Neural crest cell (in vitro differentiated cells): ENCODE measurements at places on chromosomes 1 and 21. TPM values are rescaled to one million over a fixed set of nuclear protein-coding genes. Genes with fewer than 3 reads are reported as not detected.

ZNF648 gene
- total RNA-seq, result 0.61 and 0.77 TPM in 2 replicates

PGLYRP3 gene
- not detected in 2 replicates for total RNA-seq

PKP1 gene
- total RNA-seq, result not detected in 2 replicates

ATP6V1G3 gene
- not detected in 2 replicates for total RNA-seq

DNA sequence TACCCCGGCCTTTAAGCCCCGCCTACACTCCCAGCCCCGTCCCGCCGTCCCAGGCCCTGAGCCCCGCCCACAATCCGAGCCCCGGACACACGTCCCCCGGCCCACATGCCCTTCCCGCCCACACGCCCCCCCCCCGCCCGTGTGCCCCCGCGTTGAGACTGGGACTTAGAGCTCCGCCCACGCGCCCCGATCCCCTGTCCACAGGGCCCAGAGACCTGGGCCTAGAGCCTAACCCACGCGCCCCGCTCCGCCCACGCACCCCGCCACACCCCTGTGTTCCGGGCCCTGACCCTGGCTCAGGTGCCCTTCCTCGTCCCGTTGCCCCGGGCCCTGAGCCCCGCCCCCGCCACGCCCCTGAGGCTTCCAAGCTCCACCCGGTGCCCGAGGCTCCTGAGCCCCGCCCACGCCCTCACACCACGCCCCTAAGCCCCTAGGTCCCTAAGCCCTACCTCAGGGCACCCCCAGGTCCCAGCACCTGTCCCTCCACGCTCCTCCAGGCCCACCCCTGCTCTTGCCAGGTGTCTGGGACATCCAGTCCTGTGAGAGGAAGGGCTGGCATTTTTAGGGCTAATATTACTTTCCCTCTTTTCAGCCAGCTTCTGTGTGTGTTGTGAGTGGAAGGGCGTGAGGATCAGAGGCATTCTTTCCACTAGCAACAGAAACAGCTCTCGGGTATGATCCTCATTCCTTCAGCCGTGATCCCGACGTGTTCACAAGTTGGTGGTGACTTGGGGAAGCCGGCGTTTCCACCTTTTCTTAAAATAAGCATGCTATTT, 552 bp upstream of the GPR157 start:
- peak; percentile 50 for DNase-seq

DNA sequence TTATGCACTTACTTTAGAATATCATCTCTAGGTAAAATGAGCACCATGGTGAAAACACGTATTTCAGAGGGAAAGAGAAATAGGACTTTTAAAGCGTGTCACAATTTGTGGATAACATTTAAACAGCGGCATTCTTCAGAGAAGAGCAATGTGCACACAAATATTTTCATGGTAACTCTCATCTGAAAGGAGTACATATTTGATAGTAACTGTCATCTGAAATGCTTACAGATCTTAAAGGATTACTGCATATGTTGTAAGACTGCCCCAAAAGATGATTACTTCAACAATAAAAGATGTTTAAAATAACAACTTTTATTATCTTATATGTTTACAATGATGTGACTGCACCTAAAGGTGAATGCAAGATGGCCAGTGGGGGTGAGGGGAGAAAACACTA, 408.8 kb downstream of the PLA2G4A start:
- no peak for DNase-seq

GRCh38 chr1:101122452-101123166, 97.0 kb upstream of the DPH5 start:
- no peak for DNase-seq

DNA sequence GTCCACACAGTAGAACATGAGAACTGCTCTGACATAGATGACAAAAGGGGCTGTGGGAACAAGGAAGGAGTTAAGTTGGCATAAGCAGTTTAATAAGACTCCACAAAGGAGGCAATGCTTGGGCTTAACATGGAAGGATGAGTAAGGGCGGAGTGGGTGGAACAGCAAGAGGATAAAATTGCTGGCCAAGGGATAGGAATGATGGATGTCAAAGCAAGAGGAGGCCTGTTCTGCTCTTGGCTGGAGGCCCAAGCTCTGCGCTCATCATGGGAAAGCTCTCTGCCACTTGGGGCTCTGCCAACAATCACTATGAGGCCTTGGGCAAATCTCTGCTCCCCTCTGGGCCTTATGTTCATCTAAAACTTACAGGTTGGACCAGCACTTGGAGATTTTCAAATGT, 98.3 kb upstream of the CAMK1G start:
- DNase-seq, result no peak

DNA sequence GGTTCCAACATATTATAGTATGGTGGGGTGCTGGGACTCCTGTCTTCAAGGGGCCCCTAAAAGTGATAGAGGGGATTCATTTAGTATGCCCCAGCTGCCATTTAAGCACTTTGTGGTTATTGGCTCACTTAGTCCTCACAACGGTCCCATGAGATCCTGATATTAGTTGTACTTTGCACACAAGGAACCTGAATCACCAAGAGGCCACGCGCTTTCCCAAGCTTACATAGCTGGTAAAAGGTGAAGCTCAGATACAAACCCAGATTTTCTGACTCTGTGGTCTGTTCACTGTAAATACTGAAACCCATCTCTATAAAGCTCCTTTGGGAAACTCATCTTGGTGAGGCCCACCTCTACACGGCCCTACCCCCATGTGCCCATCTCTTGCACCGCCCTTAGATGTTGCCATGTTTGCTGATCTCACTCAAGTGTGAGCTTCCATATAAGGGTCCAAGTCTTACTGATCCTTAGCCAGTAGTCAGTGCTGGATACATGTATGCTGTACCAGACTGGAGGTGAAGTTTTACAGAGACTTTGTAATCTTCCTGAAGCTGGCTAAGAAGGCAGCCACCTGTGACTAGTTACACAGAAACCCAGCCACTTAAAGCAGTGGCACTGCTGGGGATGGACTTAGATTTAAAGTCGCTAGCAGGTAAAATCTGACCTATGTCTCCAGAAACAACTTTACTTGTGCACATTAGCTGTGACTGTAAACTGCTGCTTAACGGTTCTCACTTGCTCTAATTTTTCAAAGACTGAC, 124.4 kb upstream of the HOOK1 start:
- no peak for DNase-seq

- DNase-seq, result no peak
Observed at GRCh38 chr1:36766481-36766880, 267.8 kb downstream of the GRIK3 start.

GRCh38 chr1:167137332-167137781, 43.5 kb downstream of the STYXL2 start:
- peak; percentile 9 for DNase-seq

GRCh38 chr1:207051191-207051943, at the start of gene YOD1:
Gene YOD1, minus strand, starts transcription at chr1:207051208. Its CDS starts 178 bp downstream, at chr1:207051030.
- no peak for DNase-seq

DNA sequence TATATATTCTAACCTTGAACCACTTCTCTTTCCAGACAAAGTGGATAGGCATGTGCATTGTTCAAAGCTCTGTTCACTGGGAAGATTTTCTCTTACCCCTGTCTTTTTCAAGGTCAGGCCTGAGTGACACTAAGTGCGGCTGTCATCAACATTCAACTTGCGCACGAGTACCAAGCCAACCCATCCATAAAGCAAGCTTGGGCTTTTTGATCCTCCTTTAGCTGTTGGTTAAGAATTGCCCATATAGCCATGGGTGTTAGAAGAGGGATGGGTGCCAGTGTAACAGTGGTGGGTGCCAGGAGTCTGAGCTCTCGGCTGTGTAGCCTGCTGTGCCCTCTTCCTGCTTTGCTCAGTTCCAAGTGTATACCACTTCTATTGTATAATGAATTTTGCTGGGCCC, 136.1 kb downstream of the GLUL start:
- no peak for DNase-seq

- DNase-seq, result no peak
Observed at GRCh38 chr1:19089524-19089923, 120.5 kb downstream of the UBR4 start.

DNA sequence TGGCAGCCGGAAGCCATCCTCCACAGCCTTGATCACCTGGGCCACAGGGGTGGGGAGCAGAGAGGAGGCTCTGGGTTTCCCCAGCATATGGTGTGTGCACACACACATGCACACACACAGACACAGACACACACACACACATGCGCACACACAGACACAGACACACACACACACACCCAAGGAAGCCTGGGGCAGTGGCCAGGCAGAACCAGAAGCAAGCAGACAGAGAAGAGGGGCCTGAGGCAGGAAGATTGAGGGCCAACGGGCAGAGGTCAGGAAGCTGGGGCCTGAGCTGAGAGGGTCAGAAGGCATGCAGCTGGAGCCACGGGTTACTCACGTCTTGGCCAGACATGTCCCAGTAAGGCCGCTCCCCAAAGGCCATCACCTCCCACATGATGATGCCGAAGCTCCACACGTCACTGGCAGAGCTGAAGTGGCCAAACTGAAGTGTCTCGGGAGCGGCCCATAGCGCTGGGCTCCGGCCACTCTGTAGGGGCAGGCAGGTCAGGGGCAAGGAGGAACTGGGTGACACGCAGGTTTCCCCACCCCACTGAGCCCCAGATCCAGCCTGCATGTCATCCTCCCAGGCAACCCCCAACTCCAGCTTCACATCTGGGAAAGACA, 27.4 kb downstream of the CDCA8 start:
- no peak for DNase-seq

DNA sequence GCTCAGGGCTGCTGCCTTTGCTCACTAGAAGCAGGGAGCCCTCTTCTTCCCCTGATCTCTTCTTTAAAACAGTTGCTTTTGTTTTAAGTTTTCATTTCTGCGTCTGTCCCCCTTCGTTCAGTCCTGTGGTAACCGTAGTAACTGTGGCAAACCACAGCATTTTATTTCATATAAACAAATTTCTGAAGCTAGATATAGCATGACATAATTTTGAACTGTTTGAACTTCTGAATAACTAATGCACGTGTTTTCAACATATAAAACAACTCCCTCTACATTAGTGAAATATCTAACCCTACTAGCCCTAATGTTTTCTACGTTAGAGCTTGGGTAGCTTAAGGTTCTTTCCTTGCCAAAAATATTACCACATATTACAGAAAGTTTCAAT, 104.6 kb downstream of the DISP1 start:
- DNase-seq, result no peak

DNA sequence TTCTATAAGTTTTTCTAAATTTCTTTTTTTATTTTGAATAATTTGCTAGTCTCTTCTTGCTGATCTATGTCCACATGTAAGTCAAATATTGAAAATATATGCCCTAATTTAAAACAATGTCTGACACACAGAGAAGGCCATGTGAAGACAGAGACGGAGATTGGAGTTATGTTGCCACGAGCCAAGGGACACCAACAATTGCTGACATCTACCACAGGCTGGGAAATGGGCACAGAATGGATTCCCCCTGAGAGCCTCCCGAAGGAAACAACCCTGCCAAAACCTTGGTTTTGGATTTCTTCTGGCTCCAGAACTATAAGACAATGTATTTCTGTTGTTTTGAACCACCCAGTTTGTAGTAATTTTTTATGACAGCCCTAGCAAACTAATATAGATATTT, 485.0 kb upstream of the ZRANB2 start:
- DNase-seq, result no peak

DNA sequence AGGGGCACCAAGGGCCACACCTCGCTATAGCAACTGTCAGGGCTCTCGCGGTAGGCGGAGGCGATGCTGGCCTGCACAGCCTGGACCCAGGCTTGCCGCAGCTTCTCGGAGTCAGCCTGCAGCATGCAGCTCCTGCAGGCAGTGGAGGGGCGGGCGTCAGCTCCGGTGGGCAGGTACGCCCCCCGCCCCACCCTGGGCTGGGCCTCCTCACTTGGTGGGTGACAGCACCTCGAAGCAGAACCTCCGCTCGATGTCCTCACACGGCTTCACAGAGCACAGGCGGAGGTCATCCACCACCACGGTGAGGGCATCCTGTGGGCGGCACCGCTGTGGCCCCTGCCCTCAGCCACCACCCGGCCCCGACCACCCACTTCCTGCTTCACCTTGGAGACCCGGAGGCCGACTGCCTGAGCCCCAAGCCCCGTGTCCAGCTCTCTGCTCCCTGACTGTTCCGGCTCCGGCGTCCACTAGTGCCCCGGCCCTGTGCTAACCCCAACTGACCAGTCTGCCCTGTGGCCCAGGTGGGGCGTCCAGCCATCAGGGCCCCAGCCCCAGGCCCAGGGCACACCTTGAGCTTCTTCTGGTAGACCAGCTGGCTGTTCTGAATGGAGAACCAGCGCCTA, 9.8 kb downstream of the ACAP3 start:
- DNase-seq, result no peak

DNA sequence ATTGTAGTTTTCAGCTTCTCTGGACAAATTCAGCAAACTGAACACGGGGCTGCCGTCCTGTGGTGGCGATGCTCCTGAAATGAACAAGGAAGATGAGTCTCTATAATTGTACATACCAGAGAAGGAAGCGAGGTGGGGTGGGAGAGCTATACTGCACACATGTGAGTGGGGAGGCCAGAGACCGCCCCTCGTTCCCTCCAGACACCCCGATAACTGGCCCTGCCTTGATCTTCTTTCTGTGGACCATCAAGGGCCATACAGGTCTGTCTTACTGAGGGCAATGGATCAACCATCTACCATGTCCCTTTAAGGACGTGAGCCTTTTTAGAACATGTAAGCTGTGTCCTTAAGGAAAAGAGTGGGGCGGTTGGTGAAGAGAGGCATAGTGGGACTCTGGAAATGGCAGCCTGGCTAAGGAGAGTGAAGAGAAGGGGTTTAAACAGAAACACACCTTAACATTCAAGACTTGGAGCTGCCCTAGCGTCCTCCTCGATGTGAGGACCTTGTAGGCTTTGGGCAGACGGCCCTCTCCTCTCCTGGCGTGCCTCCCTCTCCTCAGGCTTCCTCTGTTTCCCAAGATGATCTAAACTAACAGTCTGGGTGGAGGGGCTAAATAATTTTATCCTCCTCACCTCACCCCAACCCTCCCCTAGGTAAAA, 5.8 kb downstream of the PLEKHO1 start:
- no peak for DNase-seq

DNA sequence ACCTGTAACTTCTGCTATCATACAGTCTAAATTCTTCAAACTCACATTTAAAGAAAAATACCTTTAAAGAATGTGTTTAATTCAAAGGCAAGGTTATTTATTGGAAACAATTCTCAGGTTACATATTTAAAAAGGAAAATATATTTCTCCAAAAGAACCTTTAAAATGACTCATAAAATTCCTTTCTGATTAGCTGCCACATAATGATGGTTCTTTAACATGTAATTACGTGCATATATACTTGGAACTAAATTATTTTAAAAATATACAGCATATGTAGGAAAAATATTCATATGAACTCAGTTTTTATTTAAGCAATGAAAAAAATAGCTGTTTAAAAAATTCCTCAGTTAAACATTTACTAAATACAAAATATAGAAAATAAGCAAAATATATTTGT, 173.6 kb downstream of the COP1 start:
- no peak for DNase-seq

DNA sequence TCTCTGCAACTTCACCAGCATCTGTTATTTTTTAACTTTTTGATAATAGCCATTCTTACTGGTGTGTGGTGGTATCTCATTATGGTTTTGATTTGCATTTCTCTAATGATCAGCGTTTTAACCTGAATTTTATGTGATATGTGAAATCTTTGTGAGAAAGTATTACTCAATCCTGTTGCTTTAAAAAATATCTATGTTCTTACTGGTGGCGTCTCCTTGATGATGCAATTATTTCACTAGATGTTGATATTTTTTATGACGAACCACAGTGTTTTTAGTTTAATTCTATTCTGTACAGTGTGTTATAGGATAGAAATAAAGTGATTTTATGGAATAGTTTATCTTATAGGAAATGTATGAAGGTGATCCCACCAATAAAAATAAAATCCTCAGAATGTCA, 54.7 kb upstream of the GPR88 start:
- no peak for DNase-seq
